ENCODE measurements at places on chromosomes 2 and 18. TPM values are rescaled to one million over a fixed set of nuclear protein-coding genes. Genes with fewer than 3 reads are reported as not detected.

DNA sequence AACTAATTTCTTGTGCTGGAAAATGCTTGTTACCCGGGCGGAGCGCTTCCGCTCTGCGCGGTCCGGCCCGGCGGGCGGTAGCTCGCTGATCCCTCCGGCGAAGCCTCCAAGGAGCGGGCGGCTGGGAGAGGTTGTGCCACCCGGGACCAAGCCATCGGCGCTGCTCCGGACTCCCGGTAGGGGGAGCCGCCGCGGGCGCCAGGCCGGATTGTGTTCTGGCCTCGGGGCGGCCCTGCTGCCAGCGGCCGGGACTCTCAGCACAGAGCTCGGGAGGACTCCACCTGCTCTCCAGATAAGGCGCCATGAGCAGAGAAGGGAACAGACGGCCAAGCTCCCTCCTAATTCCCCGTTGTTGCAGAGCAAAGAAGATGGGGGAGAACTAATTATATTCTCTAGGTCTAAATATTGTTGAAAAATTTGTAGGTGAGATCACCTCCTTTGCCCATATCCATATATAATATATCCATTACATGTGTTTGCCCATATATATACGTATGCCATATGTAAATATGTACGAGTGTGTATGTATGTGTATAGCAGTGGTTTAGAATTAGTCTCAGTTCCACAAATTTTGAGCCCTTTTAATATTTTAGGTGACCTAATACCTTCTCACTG is 13.8 kb upstream of the SATB2 start:
- no peak for DNase-seq

DNA sequence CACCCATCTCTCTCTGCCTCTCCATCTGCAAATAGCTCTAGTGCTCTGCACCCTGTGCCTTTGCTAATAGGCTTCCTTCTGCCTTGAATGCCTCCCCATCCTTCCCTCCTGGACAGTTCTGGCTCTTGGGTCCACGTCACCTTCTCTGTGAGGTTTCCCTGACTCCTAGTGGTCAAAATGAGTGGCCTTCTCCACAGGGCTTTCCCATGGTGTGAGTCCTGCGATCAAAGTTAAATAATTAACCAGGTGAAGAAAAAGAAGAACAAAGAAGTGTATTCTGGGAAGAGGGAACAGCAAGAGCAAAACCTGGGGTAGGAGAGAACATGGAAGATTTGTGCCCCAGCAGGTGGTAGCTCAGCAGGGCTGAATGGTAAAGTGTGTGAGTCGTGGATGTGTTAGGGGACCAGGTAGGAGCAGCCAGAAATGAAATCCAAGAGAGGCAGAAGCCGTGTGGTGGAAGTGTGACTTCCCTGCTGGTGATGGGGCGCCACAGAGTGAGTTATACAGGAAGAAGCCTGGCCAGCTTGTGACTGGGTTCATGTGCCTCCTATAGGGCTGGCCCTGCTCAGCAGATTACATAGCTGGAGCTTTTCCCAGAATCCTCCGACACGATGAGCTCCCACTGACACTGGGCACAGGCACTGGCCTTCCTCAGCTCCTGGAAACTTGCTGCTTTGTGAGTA is 93.8 kb upstream of the LDAH start:
- no peak for DNase-seq

- DNase-seq: no peak
Observed at GRCh38 chr2:210477496-210477895, 937 bp upstream of the LANCL1 start.

DNA sequence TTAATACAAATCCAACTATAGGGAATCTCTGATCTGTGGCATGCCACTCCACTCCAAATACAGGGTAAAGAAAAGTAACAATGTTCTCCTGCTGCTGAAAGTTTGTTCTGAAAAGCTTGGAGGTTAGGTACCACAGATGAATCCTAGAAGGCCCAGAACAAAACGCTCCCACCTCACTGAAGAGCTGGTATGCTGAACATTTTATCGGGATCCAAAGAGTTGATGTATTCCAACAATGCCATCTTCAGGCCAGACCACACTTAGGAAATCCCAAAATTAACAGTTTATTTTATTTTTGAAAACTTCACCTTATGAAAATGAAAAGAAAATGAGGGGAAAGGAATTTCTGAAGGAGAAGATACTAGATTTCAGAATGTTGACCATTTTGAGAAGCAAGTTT is 145.1 kb upstream of the CDH19 start:
- DNase-seq: no peak

- DNase-seq: no peak
Observed at GRCh38 chr2:151771599-151772358, 37.5 kb upstream of the NEB start.

DNA sequence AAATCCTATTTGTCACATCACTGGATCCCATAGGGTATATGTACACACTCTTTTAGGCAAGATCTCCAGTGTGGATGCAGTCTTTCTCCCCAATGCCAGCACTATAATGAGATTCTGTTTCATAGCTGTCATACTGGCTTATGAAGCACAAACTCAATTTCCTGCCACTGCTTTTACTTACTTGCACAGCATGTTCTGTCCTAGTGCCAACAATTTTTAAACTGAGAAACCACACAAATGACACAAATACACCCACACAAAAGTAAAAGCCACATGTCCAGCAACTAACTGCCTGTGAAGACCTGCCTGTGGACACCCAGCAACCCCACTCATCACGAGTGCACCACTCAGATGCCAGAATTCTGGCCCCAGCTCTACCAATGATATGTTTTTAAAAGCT is 29.6 kb upstream of the RNU4ATAC start:
- no peak for DNase-seq

DNA sequence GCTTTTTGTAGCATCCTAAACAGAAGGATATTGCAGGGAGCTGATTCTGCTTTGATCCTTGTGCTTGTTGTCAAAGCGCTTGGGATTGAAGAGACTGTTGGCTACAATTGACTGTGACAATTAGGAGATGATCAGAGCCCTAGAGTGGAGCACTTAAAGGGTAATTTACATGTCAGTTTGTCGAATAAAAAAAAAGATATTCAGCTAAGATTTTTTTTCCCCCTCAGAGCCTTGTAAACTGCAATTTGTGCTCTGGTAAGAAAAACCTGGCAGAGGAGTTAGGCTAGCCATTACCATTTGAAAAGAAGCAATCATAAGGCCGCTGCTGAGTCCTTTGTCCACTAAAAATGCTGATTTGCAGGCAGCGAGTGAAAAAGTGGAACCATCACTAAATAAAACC is 47.8 kb upstream of the ZEB2 start:
- no peak for DNase-seq

- no peak for DNase-seq
Observed at GRCh38 chr2:15719566-15720313, 128.1 kb downstream of the DDX1 start.

GRCh38 chr18:23521271-23521670 is 18.0 kb downstream of the RMC1 start:
- DNase-seq: no peak

GRCh38 chr2:12448846-12449505 is 267.8 kb upstream of the TRIB2 start:
- DNase-seq: no peak

- DNase-seq: no peak
Observed at GRCh38 chr2:73920577-73921545, 5.8 kb upstream of the DGUOK start.

- no peak for DNase-seq
Observed at GRCh38 chr2:236464140-236464539, 105.5 kb upstream of the ACKR3 start.

GRCh38 chr18:57122936-57123510 is 23.9 kb upstream of the BOD1L2 start:
- DNase-seq: no peak

DNA sequence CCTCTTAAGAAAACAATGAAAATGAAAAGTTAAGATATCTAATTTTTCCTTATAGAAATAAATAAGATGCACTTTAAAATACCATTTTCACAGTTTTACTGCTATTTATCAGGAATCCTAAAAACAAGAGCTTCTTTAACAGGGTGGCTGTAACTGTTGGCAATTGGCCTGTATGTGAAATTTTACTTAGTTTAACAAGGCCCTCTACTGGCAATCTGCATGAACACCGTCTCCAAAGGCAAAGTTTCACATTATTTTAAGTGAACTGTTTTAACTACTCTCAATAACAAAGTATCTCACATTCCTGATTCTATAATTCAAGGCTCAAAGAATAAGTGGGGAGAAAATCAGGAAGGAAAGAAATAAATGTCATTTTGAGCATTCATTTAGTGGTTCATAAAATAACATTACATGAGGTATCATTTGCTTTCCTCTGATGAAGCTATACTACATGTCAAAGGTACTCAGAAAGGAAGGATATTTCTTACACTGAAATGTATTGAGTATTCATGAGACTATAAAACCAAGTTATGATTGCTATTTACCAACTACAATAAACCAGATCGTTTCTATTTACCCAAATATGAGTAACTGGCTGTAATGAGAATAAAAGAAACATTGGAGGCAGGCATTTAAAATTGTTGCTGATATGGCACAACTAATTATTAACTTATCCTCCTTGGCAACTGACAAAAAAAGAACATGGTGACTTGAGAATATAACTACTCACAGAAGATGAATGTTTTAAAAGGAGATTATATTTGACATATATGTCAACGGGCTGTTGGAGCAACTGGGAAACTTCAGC is 7.0 kb downstream of the NCKAP5 start:
- no peak for DNase-seq

GRCh38 chr18:57428221-57429150 is 6.7 kb upstream of the ONECUT2 start:
- DNase-seq: no peak

DNA sequence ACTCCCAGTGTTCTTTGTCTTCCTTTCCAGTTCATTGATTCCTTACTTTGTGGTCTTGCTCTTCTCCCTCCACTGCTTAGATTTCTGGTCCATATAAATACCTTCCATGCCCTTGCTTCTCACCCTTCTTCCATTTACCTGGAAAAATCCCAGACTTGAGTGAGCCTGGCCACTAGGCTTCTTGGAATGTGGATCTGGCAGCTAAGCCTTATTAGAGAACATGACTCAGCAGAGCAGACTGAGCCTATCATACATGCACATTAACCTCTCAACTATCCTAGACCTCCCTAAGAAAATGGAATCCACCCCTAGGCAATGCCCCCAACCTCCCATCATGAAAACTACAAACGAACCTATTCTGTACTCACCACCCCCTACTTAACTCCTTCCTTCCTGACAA is 127.7 kb downstream of the RHBDD1 start:
- DNase-seq: no peak

- no peak for DNase-seq
Observed at GRCh38 chr18:4836141-4836540, 360.9 kb downstream of the AKAIN1 start.

GRCh38 chr2:144071461-144071860 is 448.5 kb downstream of the ZEB2 start:
- DNase-seq: no peak

- no peak for DNase-seq
Observed at GRCh38 chr18:53991805-53992204, 232.7 kb downstream of the MBD2 start.

DNA sequence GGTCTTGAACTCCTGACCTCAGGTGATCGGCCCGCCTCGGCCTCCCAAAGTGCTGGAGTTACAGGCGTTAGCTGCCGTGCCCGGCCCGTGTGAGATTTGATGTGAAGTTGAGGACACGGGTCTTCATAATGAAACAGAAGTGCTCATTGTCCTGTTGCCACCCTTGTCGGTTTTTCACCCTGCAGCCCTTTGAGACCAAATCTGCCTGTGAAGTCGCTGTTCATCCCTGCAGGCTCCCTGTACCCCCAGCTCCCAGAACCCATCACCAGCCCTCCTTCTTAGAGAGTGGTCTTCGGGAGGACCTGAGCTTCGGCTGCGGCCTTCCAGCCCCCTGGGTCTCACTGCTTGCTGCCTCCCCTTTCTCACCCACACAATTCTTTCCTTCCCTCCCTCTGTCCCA is 325.2 kb downstream of the GBX2 start:
- no peak for DNase-seq

GRCh38 chr2:135664623-135665068 is 77.0 kb upstream of the UBXN4 start:
- no peak for DNase-seq

The CD28 gene
- total RNA-seq: 0.82 TPM

The ATG9A gene
- total RNA-seq: 46.7 TPM

The COL6A3 gene
- total RNA-seq: 30.3 TPM

The ALPI gene
- not detected for total RNA-seq

The BMPR2 gene
- 19.9 TPM for total RNA-seq

The UGT1A5 gene
- total RNA-seq: 5.2 TPM

The RNF144A gene
- total RNA-seq: 8.3 TPM

The ANKMY1 gene
- total RNA-seq: 8.2 TPM

The LCT gene
- total RNA-seq: not detected

The KRTCAP3 gene
- 23.8 TPM for total RNA-seq
